NCI-H510A (cell line): ENCODE measurements at places on chromosomes 3 and 15.

GRCh38 chr3:194223951-194224350, 88.0 kb downstream of the HES1 start:
- no peak for DNase-seq

- no peak for DNase-seq
Observed at GRCh38 chr3:68915973-68916372, 16.4 kb downstream of the TAFA4 start.

GRCh38 chr15:67822537-67823313, 2.6 kb upstream of the SKOR1 start:
- no peak for DNase-seq

- peak; percentile 28 for DNase-seq
Observed at GRCh38 chr3:150588027-150588830, 14.9 kb upstream of the SELENOT start.

DNA sequence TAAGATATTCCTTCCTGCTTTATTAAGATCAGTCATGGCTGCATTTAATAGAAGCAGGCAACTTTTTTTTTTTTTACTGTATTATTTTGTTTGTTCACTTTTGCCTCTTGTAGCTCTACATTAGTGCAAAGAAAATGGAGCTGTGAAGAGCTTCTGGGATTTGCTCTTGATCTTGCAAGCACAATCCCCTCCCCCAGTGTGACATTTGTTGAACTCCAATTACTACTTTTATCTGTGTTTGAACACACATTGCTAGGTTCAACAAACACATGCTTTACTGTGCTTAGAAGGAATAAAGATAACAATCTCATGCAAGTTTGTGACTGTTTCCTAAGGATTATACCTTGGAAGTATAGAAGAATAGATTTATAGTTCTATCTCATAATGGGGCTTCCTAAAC, 648.8 kb downstream of the NLGN1 start:
- DNase-seq = no peak

DNA sequence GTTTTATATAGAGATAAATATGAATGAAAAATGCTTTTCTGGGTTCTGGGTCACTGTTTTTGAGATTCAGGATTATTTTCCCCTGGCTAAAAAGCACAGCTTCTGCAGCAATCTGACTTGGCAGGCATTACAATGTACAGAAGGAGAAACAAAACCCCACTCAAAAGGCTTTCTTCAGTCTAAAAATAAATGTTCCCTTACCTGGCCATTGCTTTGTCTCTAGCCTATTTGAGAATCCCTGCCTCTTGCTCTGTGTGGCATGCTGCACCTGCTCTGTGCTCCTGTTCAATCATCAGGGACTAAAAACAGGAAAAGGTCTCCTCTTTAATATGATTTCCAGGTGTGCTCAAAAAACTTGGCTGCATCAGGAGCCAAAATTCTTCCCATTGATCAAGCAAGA, 187.4 kb upstream of the STAC start:
- no peak for DNase-seq

DNA sequence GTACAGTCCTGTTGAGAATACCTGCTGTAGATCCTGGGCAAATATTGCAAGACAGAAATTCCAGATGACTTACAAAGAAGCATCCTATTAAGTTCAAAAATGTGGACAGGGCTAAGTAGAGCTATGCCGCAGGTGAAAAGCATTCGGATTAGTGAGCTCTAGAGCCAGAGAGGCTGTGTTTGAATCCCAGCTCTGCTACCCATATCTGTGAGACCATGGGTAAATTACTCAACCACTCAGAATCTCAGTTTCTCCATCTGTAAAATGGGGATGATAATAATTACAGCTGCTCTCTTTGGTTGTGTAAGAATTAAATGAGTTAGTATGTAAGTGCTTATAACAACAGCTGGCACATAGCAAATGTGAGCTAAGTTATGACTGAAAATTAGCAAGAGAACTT, 3.9 kb downstream of the ADAMTS7 start:
- no peak for DNase-seq

DNA sequence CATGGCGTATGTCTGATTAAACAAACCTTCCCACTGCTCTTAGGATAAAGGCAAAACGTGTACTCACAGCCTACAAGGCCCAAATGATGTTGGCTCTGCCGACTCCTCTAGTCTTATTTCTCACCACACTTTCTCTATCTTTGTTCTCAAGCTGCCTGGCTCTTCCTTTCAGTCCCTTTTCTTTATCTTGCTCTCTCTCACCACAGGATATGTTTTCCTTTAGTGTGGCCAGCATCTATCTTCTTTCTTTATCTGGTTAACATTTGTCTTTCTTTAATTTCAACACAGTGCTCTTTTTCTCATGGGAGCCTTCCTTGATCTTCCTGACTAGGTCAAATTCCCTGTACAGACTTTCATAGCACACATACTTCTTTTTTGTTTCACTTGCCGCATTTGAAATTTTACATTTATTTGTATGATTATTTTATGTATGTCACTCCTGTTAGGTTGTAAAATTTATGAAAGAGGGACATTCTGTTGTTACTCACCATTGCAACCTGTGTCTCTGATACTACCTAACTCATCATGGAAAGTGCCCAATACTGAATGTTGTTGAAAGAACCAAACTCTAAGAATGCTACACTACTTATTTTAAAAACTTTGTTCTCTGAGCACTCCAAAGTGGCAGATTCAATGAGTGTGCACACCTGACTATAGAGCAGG, 328.9 kb upstream of the CBLB start:
- DNase-seq = no peak
